Cortex of kidney (tissue), 1 donor: ENCODE measurements at places on chromosomes 7 and 10.

- DNase-seq: no peak
These were observed 10.5 kb downstream of the PPP3CB start for GRCh38 chr10:73485320-73485719.

GRCh38 chr7:1460821-1461645 is 1.8 kb upstream of the MICALL2 start:
- DNase-seq: no peak

DNA sequence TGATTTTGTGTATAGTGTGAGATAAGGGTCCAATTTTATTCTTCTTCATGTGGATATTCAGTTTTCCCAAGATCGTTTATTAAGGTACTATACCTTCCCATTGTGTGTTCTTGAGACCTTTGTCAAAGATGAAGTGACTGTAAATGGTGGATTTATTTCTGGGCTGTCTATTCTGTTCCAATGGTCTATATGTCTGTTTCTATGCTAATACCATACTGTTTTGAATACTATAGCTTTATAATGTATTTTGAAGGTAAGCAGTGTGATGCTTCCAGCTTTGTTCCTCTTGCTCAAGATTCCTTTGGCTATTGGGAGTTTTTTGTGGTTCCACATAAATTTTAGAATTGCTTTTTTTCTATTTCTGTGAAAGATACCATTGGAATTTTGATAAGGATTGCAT is 8.7 kb upstream of the VWDE start:
- DNase-seq: no peak

DNA sequence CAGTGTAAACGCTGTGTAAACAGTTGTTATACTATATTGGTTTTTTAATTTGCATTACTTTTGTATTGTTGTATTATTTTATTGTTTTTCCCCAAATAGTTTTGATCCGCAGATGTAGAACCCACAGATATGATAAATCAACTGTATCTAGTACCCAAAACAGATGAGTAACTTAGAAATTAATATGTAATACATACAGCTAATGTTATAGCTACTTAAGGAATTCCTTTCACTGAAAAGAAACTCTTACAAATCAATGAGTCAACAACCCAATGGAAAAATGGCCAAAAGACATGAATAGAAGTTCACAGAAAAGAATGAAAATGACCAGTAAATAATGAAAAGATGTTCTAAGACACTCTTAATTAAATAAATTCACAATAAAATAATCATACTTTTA is 32.3 kb upstream of the ARL4A start:
- DNase-seq: no peak

DNA sequence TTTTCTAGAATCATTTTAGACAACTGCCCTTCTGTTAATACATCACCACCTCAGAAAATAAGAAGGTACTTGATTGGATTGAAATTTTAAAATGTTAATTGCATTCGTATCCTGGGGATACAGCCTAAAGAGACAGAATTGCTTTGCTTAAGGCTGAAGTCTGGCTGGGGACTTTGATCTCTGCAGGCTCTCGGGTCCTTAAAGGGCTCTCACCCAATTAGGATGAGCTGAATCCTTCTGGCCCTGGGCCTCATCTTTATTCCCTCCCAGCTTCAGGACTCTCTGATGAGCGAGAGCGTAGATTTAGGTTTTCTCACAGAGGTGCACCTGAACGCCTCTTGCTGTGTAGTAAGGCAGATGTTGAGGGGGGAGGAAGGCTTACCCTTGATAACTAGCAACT is 475.3 kb upstream of the C7orf33 start:
- no peak for DNase-seq

GRCh38 chr10:86109421-86109820 is 257.2 kb downstream of the GRID1 start:
- no peak for DNase-seq

DNA sequence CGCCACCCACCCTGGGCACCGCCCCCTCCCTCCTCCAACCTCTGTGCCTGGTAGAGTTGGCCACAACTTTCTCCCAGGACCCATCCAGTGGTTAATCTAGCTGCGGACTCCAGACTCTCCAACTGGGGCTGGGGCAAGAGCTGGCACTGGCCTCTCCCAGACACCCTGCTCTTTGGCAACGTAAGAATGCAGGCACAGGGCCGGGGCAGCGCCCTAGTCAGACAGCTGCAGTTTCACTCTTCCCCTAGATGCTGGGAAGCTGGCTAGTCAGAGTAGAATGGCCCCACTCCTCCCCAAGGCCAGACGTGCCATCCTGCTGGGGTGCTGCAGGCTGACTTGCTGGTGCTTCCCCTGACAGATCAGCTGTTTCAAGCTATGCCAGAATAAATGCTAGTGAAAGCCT is 22.1 kb downstream of the HSPA12A start:
- no peak for DNase-seq

DNA sequence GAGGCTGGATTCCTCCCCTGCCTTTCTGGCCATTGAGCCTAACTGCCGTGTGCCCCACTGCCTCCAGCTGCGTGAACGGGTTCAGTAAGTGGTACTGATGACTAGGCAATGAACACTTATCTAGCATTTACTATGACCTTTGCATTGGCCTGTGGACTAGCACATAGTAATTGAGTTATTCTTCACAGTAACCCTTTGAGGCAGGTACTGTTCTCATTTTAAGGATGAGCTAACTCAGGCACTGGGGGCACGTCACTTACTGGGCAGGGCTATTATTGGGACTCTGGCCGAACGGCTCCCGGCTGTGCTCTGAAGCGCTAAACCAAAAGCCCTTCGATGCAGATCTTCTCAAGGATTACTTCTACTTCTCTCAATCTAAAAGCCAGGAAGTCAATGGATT is 38.3 kb downstream of the WIPF3 start:
- no peak for DNase-seq

- no peak for DNase-seq
These were observed 196.0 kb upstream of the FZD1 start for GRCh38 chr7:91068136-91068795.

DNA sequence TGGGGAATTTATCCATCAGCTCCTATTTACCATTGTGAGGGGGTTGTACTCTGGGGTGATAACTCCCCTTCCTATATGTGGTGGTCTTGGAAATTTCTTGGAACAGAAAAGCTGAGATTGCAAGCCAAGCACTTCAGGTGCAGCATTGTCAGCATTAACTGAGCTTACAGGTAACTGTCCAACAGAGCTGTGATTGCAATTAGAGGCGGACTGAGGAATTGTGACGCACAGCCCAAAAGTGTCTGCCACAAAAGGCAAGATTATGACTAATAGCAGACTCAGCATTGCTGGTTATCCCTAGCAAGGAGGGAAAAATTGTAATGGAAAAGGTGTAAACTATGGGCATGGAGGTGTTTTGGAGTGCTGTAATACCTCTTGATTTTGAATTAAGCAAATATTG is 126.1 kb upstream of the AGR3 start:
- no peak for DNase-seq

GRCh38 chr7:15291699-15292098 is 270.1 kb downstream of the AGMO start:
- no peak for DNase-seq

GRCh38 chr7:16284581-16284980 is 136.8 kb downstream of the CRPPA start:
- DNase-seq: no peak

GRCh38 chr7:106644999-106645398 is 16.0 kb downstream of the CCDC71L start:
- DNase-seq: no peak

- DNase-seq: no peak
These were observed 123.2 kb upstream of the UNC5B start for GRCh38 chr10:71089162-71089561.

GRCh38 chr10:37489658-37490003 is 364.2 kb downstream of the ANKRD30A start:
- no peak for DNase-seq

- DNase-seq: no peak
These were observed 56.5 kb downstream of the MAP3K8 start for GRCh38 chr10:30490289-30491000.

DNA sequence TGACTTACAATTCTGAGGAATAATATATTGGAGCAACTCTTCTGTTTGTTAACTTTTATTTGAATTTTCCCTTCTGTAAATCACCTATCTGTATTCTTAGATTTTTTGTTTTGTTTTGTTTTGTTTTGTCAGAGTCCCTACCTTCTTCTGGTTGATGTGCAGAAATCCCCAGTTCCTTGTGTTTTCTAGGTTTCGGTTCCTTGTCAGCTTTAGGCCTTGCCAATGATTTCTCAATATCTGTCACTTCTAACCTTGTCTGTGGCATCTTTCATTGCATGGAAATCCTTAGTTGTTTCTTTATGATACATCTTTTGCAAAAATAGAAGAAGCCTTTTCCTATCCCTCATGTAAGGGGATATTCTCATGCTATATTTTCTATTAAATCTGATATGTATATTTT is 21.7 kb upstream of the ST8SIA6 start:
- DNase-seq: no peak

- no peak for DNase-seq
These were observed 62.8 kb downstream of the CUBN start for GRCh38 chr10:17066807-17067206.

GRCh38 chr7:101517304-101517703 is 111.8 kb downstream of the MYL10 start:
- DNase-seq: no peak

DNA sequence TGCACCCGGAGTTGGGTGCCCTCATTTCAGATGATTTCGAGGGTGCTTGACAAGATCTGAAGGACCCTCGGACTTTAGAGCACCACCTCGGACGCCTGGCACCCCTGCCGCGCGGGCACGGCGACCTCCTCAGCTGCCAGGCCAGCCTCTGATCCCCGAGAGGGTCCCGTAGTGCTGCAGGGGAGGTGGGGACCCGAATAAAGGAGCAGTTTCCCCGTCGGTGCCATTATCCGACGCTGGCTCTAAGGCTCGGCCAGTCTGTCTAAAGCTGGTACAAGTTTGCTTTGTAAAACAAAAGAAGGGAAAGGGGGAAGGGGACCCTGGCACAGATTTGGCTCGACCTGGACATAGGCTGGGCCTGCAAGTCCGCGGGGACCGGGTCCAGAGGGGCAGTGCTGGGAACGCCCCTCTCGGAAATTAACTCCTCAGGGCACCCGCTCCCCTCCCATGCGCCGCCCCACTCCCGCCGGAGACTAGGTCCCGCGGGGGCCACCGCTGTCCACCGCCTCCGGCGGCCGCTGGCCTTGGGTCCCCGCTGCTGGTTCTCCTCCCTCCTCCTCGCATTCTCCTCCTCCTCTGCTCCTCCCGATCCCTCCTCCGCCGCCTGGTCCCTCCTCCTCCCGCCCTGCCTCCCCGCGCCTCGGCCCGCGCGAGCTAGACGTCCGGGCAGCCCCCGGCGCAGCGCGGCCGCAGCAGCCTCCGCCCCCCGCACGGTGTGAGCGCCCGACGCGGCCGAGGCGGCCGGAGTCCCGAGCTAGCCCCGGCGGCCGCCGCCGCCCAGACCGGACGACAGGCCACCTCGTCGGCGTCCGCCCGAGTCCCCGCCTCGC is at the start of gene EGFR:
Gene EGFR (plus strand): TSS at position 657 of the 830 bp plus-strand sequence. CDS start 261 bp downstream, outside the sequence.
- peak; percentile 29 for DNase-seq

GRCh38 chr7:108613949-108614381 is 44.3 kb downstream of the DNAJB9 start:
- DNase-seq: no peak

- DNase-seq: no peak
These were observed 150.9 kb downstream of the POLR1F start for GRCh38 chr7:19557726-19558465.

DNA sequence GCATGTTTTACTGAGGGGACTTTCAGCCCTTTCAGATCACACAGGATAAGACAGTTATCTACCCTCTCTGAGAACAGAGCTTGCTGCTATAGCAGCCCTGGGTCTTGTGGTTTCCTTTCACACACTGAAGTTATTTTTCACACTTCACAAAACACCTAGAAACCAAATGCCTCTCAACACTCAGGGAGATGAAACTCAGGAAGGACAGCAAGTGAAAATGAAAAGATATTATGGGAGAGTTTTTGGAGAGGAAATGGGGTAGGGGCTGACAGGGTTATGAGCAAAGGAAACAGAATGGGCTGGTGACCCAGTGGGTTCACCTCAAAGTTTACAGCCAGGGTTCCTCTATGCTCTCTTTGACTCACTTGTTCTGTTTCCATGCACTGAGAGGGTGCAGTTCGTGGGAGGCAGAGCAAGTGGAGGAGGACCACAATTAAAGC is 17.0 kb upstream of the GIMAP2 start:
- DNase-seq: no peak

DNA sequence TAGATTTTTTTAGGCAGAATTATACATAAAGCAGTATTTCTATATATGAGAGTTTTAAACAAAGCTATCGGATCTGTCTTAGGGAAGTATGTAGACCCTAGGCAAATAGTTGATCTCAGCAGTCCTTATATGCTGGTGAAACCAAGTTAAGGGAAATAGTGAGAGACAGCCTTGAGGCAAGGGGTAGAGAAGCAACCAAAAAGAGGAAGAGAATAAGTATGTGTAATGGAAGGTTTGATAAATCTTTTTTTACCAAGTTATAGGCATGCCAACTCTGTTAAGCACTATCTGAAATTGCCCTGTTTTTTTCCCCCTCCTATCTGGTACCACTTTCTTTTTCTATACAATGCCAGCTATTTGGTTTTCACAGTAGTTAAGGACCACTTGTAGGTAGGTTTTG is 19.9 kb downstream of the SPAG6 start:
- DNase-seq: no peak

GRCh38 chr10:95506056-95506737 is 55.0 kb downstream of the SORBS1 start:
- DNase-seq: no peak

DNA sequence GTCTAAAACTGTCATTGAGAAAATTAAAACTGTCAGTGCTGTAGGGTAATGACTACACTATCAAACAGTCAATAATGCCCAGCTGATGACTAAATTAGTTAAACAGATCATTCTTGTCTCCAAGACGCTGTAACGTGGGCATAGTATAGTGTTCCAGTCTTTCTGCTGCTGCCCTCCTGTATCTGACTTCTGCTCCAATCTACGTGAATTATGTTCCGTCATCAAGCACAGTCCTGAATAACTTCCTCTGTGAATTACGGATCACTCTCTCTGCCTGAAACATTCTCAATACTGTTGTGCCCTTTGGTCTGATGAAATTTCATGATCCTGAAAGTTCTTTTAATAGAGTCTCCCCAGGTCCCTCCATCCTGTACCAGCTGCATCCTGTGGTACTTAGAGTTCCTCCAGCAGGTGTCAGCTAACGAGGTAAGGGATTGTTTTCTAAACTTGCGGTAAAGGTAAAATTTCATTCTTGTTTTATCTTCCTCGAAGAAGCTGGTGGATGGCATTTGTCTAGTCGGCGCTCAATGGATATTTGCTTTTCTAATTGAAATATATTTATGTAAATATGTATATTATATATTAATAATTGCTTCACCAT is 393.5 kb upstream of the ADARB2 start:
- no peak for DNase-seq

- DNase-seq: no peak
These were observed 118.5 kb upstream of the DIP2C start for GRCh38 chr10:807958-808353.

DNA sequence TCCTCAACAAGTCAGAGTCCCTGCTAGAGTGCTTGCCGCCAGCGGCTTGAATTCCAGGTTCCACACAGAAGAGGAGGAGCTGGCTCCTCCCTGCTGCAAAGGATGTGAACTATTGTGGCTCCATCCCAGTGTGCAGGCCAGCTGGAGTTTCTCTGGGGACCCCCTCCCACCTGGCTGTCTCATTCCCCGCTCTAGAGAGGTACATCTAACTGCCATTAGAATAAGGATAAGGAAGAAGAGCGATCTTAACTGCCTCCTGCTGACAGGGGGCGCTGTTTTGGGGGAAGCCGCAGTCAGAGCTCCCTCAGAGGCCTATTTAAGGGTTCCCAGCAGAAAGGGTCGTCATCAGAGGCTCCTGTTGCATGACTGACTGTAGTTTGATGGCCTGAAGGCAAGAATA is 40.8 kb upstream of the HECW1 start:
- no peak for DNase-seq
